ENCODE measurements at places on chromosomes 2 and 18.

GRCh38 chr18:28002841-28003240 is 174.1 kb downstream of the CDH2 start:
- DNase-seq, result no peak

DNA sequence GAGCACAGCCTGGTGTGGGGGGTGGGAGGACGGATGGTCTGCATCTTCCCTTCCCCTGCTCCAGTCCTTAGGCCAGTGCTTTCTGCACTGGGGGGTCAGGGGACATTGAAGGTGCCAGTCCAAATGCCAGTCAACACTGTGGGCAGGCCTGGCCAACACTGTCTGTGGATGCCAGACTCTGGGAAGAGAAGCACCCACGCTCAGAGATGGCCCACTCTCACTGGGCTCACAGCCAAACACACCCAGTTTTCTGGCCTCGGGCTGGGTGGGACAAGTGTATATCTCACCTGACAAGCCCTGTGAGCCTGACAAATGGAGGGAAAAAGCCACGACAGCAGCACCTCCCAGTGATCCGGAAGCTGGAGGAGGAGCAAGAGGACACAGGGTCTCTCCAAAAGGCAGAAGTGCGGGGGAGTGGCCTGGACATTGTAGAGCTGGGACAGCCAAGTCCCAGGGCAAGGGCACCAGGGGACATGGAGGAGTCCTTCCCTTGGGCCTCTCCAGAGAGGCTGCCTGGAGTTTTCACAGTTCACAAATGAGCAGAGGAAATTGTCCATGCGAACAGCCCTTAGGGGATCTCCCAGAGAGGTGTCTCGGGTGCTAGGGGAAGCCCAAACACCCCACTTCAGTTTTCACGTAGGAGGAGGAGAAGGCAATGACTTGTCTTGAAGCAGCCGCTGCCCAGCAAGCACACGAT is 79.3 kb downstream of the SDC1 start:
- no peak for DNase-seq

DNA sequence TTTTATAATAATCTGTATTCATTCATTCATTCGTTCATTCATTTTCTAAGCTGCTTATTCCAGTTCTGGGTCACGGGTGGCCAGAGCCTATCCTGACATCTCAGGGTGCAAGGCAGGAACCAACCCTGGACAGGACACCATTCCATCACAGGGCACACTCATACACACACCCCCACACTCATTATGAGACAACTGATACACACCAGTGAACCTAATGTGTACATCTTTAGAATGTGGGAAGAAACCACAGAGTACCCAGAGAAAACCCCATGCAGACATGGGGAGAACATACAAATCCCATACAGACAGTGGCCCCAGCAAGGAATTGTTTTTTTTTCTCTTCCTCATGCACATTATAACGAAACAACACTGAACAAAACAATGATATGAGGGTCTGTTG is 54.7 kb downstream of the RTN4 start:
- no peak for DNase-seq

- no peak for DNase-seq
Measured at GRCh38 chr18:55290898-55291297, 297.1 kb downstream of the TCF4 start.

DNA sequence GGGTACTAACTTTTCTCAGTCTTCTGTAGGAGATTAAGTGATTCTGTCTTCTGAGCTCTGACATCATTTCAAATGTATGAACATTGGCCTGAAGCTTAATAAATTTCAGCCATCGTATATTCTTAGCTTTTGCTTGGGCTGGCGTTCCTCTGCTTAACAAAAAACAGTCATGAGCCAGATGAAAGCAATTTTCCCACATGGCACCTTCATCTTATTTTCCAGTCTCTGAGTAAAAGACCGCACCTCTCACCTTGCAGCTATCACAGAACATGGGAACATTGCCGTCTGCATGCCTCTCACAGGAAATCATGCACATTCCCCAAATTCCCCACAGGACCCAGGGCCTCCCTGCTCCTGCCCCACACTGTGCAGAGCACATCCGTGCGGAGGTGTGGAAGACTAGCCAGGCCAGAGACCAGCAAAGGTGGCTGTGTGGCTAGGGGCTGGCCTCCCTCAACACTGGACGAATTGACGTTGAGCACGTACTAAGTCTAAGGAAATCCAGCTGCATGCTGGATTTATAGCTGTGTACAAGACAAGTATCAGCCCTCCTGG is 531.8 kb upstream of the ID2 start:
- no peak for DNase-seq

- no peak for DNase-seq
Measured at GRCh38 chr18:75016025-75016717, 192.8 kb downstream of the PTGR3 start.

Data from CD4-positive, alpha-beta T cell treated with Interleukin-1 beta for 1 hour (primary cell).